ENCODE measurements at places on chromosomes 3 and 15.

- DNase-seq, result no peak
Observed at GRCh38 chr3:172918568-172919296, 168.2 kb downstream of the ECT2 start.

DNA sequence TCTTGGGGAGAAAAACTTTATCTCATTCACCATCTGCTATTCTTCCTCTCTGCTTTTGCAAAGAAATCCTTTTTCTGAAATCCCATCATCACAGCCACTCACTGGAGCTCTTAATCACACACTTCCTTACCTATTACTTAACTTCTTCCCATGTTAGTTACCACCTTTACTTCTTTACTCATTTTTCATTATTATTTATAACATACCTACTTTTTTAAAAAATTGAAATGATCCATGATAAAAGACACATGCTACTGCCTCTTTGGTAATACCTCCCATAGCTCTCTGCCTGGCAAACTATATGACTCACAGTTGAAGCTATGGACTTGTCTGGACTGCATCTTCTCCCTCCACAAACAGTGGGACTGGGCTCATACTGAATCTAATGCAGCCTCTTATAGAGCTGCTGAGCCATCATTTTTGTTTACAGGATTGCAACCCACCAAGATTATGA is 150.3 kb downstream of the TNIK start:
- no peak for DNase-seq

GRCh38 chr3:38270606-38271005 is 5.0 kb downstream of the SLC22A13 start:
- DNase-seq, result no peak

GRCh38 chr3:137737208-137737607 is 26.9 kb upstream of the SOX14 start:
- DNase-seq, result no peak

DNA sequence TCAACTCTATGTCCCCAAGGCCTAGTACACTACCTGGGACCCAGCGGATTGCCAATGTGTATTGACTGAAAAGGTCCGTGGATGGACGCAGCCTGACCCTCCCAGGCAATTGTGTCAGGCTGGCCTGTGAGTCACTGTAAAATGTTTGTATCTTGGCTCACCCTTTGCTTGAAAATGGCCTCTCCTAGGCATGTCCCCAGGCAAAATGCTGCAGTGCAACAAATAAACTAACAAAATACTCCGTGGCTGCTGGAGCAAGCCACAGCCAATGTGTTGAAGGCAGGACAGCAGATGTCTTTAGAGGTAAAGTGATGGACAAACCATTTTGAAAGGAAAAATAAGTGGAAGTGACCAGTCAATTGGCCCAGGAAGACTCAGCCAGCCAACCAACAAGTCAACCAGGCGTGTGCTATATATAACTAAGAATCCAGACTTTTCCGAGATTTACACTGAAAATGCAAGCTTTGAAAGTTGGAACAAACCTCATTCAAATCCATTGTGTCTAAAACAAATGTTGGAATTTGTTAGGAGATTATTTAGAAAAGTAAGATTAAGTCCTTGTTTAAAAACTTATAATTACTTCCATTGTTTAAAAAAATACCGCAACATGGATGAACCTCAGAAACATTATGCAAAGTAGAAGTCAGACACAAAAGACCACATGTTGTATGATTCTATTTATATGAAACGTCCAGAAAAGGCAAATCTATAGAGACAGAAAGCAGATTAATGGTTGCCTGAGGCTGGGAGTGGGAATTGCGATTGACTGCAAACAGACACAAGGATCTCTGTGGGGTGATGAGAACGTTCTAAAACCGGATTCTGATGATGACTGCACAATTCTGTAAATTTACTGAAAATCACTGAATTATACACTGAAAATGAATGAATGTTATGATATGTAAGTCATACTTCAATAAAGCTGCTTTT is 191.2 kb downstream of the TLE3 start:
- DNase-seq, result no peak

- DNase-seq, result no peak
Observed at GRCh38 chr15:39267685-39268084, 313.2 kb upstream of the THBS1 start.

DNA sequence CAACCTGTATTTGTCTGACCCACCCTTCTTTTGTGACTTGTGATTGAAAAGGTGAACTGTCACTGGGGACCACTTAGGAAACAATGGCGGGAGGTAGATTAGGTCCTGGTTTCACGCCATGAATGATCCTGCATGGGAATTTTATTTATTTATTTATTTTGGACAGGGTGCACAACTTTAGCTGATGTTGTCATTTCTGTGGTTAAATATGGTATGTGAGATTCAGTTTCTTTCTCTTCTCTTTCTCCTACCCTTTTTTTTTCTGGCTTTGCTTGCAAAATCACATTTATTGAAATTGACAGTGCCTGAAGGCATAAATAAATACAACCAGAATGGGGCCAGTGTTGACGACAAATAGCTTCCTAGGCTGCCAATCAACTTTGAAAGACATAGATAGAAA is 18.0 kb upstream of the HTR3E start:
- no peak for DNase-seq

- DNase-seq, result no peak
Observed at GRCh38 chr3:51637941-51638471, 33.0 kb upstream of the TEX264 start.

GRCh38 chr3:69890084-69890483 is 109.4 kb upstream of the SAMMSON start:
- no peak for DNase-seq

GRCh38 chr15:60548101-60548500 is 69.2 kb upstream of the ICE2 start:
- peak; percentile 62 for DNase-seq

GRCh38 chr3:37054370-37054769 is 61.1 kb downstream of the MLH1 start:
- no peak for DNase-seq

GRCh38 chr15:52733696-52734255 is 54.6 kb upstream of the ATOSA start:
- DNase-seq, result no peak

DNA sequence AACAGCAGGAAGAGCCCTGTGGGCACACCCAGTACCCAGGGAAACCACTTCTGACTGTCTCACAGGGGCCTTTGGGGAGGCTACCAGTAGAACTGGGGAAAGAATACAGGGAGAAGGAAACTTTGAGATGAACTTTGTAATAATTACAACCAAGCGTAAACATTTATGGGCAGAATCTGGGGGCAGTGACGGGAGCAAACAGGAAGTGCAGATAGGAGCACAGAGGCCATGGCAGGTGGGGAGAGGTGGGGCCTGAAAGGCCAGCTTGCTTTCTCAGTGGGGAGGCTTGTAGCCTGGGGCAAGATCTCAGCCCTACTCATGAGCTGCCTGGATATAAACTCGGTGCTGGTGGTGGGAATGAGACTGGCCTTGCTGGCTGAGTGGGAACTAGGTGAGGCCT is 209.8 kb downstream of the PLCH1 start:
- DNase-seq, result no peak

DNA sequence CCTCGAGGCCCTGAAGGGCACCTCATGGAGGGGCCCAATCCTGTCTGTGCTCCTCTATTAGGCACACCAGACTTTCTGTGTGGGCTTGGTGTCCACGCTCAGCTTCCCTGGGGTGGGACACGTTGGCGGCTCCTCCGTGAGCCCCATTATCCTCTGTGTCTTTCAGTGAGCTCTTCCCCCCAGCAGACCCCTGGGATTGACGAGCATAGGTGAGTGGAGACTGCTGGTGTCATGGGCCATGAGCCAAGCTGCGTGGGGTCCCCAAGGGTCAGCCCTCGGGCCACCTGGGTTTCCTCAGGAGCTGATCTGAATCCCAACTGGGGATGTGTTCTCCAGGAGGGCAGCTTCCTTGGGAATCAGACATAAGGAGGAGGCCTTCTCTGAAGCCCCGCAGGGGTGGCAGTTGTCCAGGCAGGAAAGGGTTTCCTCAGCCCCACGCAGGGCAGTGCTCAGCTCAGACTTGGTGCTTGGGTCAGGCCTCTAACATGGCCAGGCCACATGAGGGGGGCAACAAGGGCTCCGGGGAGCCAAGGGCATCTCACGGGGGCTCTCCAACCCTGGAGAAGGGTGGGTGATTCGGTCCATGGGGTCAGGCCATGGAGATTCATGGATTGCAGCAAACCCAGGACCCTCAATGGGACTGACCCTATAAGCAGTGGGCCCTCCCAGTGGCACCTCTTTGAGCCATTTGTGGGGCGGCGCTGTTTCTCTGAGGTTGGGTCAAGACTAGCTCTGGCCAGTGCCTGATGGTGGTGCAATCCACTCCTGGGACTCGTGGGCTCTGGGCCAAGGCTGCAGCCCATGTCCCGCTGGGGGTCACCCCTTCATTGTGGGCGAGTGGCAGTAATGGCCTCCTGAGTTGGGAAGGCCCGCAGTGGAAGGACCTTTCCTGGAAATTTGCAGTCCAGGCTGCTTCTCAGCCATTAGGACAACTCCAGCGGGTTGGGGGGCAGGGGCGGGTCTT is 222.5 kb downstream of the SNRPN start:
- no peak for DNase-seq

- no peak for DNase-seq
Observed at GRCh38 chr3:47008234-47008796, 28.8 kb downstream of the NBEAL2 start.

DNA sequence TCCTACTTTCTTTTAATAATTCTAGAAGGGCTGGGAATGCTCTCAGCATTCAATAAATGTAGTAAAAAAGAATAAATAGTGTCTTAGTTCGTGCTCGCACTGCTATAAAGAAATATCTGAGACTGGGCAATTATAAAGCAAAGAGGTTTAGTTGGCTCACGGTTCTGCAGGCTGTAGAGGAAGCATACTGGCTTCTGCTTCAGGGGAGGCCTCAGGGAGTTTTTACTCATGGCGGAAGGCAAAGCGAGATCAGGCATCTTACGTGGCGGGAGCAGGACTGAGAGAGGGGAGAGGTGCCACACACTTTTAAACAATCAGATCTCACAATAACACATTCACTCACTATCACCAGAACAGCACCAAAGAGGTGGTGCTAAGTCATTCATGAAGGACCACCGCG is 103.0 kb upstream of the UBE2E2 start:
- DNase-seq, result no peak

DNA sequence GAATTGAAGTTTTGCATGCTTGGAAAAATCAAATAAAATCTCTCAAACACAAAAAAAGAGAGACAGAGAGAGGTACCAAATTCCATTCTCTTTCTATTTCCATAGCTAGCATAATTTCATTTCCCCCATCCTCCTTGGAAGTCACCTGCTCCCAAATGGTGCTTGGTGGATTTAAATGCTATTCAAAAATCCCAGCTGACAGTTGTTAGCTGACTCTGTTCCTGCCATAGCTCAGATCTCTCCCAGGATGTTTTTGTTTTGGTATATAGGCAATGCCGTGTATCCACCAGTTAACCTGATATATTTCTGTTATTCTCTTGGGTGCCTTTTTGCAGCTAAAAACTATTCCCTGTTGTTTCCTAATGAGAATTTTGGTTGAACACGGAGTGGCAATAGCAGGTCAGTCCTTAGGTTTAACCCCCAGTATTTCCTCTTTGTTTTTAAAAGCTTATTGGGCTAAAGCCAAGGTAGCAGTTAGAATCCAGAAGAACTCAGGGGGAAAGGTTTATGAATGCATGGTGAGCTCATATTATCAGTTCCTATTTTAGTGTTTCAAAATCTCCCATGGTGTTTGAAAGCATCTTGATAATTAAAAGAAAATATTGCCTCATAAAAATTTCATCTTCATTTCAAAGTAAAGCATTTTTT is 240.0 kb upstream of the GBE1 start:
- DNase-seq, result no peak

DNA sequence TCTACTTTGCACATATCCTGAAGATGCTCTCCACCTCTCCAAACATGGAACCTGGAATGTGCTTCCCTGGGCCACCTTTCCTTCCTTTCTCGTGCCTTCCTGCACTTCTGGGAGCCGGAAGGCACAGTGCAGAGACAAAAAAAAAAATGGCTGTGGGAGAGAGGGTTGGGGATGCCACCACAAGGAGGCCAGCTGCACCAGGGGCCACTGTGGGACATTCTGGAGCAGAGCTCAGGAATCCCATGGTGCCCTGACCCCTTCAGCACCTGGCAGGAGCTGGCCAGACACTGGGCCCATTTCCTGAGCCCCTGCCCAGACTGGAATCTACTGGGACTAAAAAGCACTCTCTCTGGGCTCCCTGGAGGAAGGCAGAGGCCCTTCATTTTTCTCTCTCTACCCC is 7.9 kb upstream of the BCL2L10 start:
- DNase-seq, result no peak

DNA sequence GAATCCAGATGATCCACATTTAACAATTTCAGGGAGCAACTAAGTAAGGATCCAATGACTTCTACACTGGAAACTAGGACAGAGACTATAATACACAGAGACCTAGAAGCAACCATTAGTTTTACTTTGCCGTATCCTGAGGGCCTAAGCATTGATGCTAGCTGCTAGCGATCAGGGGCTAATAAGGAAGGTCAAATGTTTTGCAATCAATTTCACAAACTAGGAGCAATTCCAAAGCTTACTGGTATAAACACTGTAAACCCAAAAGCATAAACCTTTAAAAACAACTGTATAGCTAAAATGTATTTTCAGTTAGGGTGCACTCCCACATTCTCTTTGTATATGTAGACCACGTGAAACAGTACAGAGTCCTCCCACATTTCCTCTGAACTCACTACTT is 31.5 kb downstream of the FBN1 start:
- DNase-seq, result no peak

GRCh38 chr3:17738219-17738618 is 4.2 kb downstream of the TBC1D5 start:
- DNase-seq, result no peak

DNA sequence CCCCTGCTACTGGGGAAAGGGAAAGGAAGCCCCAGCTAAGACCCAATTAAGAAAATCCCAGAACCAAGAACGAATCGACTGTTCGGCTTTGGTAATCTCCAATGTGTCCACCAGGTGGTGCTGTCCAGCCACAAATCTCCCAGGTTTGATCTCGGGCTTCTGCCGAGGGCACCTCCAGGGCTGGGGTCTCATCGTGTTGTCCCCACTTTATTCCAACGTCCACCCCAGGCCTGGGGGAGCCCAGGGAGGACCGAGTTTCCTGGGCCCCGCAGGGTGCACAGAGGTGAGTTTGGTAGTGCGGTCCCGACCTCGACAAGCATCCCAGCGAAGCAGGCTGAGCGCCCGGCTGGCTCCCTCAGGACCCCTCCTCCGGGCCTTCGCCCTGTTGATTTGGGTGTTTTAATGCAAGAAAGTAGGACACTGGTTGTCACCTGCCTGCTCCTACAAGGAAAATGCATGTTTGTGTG is 185.1 kb downstream of the GOLGA6L6 start:
- DNase-seq, result peak; percentile 89

DNA sequence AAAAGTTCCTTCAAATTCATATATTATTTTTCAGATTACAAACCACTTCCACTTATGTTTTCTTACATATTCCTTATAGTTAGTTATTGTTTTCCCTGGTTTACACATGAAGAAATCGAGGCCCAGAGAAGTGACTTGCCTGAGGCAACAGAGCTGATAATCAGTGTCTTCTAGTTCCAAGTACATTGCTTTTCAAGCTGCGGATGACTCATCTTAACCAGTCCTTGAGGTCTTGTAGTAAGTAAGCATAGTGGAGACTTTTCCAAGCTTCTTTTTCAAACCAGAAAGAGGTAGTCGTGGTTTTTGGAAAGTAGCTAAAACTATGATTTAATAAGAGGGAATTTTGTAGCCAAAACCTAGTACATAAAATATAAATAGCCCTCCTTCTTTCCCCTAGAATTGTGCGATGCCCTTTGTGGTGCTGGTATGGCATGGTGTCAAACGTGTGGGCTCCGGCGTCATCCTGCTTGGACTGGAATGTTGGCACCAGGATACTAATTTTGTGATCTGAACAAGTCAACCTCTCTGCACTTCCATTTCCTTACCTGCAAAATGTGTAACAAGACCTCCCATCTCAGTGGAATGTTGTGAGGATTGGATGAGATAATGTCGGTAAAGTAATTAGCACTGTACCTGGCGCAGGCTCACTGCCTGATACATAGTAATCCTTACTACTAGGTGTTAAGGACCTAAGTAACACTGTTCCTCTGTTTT is 19.0 kb upstream of the DLG1 start:
- no peak for DNase-seq
